ENCODE measurements at places on chromosomes 4 and X.

GRCh38 chr4:16862697-16863096 lies 35.7 kb downstream of the LDB2 start:
- DNase-seq: no peak

DNA sequence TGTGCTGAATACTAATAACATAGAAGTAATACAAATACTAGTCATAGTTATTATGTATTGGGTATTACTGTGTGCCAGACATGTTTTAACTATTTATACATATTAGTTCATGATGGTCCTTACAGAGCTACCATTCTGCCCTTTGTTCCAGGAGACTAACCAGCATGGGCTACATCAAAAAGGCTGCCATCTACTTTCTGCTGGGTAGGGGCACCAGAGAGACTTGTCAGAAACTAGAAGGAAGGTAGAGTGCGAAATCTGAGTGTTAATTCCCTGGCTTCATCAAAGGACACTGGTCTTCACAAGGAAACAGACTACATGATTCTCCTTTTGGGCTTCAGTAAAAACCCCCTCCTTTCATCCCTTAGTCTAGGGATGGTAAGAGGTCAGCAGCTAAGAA lies 347.8 kb downstream of the GBA3 start:
- DNase-seq: no peak

- DNase-seq: no peak
Measured at GRCh38 chrX:99033226-99033901, 1376.7 kb downstream of the PCDH19 start.

GRCh38 chr4:101944649-101945048 lies 154.1 kb downstream of the BANK1 start:
- DNase-seq: no peak

DNA sequence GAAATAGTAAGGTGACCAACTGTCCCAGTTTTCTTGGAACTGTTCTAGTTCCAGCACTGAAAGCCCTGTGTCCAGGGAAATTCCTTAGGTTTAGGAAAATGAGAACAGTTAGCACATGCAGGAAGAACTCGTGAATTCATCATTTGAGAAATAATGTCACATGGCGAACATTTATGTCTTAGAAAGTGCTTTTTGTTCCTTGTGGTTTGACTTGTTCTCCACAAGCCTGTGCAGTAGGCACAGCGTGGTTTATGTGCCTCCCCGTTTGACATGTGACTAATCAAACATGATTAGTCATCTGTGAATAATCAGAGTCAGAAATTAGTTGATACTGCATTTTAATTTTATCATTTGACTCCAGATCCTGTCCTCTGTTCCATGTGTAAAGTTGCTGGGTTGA lies 556.0 kb upstream of the CPEB2 start:
- DNase-seq: no peak

- no peak for DNase-seq
Measured at GRCh38 chr4:19300213-19300612, 951.5 kb upstream of the SLIT2 start.

DNA sequence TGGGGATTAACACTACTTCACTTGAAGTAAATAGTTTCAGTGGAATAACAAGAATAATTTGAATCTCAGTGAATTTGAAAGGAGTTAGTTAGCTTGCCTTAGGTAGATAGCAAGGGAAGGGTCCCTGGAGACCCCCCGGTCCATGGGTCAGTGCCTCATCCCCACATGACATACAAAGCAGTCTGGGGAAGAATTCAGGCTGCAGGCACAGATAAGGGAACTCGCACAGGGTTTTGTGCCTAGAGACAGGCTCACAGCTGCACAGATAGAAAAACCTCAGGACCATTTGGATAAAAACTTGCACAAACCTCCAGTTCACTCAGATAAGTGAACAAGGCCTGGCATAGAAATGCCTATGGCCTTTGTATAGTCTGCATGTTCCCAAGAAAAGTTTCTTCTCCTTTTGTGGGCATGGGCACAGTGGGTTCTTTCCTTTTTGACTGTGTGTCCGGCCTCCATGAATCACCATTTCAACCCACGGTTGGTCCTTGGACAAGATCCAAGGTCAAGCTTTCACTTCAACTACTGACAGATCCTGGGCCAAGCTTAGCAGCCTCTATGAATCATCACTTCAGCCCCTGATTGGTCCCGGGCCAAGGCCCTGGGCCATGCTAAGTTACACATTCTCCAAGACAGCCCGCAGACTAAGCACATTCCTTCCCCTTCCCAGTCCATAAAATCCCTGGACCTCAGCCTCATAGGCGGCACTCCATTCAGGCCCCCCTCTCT lies 108.3 kb upstream of the KLHL4 start:
- no peak for DNase-seq

DNA sequence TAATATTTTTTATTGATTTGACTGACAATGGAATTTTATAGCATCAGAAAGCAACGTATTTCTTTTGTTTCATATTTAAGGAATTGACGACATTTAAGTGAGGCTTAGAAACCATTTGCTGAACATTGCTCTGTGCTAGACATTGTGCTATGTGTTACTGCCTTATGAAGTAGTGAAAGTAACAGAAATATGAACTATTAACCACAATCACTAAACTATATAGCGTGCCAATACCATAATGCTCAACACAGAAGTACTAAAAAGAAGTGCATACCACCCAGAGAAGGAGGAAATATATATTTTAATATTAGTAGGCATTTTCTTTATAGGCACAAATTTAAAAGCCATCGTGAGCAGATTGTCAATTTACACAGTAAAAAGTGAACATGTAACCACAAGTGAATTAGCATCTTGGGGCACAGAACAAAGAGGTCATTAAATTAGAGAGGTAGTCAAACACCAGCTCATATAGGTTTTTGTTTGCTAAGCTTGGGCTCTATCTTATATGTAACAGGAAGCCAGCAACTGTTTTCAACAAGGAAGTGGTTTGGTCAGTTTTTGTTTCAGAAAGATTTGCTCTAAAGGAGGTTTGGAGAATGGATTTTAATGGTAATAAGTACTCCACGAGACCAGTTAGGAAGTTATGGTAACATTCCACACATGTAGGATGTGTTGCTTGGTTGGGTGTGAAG lies 270.7 kb downstream of the GRXCR1 start:
- DNase-seq: no peak

GRCh38 chr4:22237846-22238494 lies 277.9 kb downstream of the ADGRA3 start:
- no peak for DNase-seq

DNA sequence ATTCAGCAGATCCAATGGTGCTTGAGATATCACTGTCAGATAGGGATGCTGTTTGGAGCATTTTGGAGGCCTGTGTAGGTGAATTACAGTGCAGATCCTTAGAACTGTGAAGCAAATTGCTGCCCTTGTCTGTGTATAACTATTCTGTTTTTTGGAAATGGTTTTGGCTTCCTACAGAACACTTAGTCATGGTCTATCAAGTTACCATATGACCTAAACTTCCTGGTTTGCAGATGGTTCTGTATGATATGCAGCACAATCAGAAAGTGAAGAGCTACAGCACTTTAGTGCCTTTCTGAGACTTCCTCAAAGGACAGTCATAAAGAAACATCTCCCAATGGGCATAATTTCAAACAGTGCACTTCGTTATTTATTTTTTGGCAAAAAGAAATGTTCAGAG lies 688.6 kb downstream of the SH3BGRL start:
- no peak for DNase-seq

DNA sequence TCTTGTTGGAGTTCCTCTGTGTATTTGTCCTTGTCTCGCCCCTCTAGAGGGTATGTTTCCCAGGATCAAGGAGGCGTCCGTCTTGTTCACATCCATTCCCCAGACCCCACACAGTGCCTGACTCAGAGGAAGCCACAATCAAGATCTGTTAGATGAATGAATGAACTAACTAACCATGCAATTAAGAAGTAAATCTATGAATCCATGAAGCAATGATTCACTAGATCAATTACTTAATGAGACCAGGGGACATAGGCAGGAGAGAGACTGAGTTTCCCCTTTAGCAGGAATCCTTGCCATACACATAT lies 11.9 kb downstream of the BLOC1S4 start:
- DNase-seq: no peak

DNA sequence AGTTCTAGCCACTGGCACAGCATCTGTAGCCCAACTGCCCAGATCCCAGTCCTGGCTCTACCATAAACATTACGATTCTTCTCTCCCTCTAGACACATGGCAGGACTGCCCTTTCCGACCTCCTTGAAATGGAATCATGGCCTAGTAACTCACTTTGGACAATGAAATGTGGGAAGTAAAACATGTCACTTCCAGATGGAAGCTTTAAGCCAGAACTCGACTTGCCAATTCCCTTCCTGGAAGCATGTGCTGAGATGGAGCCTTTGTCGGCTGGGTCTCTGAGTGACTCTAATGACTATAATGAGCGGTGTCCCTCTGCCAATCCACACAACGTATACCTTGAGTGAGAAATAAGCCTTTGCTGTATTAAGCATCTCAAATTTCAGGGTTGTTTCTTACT lies 34.7 kb downstream of the SH3RF1 start:
- no peak for DNase-seq

GRCh38 chrX:122004127-122004526 lies 956.7 kb downstream of the GLUD2 start:
- DNase-seq: no peak

DNA sequence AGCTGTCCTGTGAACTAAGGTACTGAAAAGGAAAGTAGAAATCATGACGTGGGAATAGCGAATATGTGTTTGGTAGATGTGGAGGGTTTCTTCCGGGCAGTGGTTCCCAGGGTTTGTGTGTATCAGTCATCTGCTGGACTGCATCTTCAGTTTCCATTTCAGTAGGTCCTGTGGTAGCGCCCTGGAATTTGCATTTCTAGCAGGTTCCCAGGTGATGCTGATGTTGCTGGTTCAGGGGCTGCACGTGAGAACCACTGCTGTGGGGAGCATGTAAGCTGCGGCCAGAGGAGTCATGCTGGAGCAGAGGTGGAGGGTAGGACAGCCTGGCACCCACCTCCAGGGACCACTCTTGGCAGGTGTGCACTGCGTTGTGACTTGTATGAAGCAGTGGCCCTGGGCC lies 47.1 kb downstream of the ARHGAP10 start:
- no peak for DNase-seq

GRCh38 chr4:70153937-70154336 lies at the start of gene PRR27:
Gene PRR27 (plus strand): TSS chr4:70154237. CDS start chr4:70154376, 139 bp downstream.
- DNase-seq: no peak

GRCh38 chr4:169209388-169209883 lies 61.3 kb downstream of the SH3RF1 start:
- no peak for DNase-seq

DNA sequence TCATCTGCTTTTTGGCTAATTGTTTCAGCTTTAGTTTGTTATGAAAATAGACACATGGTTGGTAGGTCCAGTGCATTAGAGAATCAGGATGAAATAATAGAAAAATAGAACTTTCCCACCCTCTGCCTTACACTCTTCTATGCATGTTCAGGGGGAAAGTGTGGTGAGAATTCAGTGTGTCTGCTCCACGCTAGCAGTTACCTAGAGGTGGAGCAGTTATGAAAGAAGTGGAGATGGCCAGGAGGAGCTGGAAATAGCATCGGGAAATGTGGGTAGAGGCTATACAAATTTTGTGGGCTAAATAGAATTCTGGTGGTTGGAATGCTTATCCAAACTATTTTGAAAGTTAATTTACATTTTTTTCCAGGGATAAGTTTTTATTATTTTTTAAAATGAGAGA lies 91.4 kb upstream of the MAD2L1 start:
- DNase-seq: no peak

DNA sequence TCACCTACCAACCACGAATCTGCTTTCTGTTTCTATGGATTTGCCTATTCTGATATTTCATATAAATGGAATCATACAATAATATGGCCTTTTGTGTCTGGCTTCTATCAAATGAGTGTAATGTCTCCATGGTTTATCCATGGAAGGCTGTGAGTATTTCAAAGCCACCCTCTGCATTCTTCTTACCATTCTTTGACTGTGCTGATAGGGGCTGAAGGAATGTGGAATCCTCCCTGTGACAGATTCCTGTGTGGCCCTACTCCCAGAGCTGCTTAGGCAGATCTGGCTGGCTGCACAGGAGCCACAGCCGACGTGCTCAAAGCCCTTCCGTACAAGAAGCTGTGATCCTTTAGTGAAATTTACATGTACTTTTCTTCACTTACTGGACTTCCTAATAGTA lies 163.2 kb downstream of the HS6ST2 start:
- no peak for DNase-seq

GRCh38 chr4:42638993-42639392 lies 17.9 kb downstream of the ATP8A1 start:
- DNase-seq: no peak

DNA sequence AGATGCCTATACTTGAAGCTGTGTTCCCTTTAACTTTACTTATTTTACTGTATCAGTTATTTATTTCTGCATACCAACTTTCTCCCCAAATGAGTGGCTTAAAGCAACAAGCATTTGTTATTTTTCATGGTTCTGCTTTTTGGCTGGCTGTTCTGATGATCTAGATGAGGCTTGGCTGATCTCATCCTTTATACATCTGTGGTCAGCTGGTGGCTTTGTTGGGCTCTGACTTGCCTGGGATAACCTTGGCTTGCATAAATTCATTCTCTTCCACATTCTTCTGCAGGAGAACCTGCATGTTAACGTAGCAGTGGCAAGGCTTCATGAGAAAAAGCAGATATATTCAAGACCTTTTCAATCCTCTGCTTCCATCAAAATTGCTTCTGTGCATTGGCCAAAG lies 1317.6 kb downstream of the ADGRL3 start:
- no peak for DNase-seq

GRCh38 chrX:96729053-96729452 lies 44.4 kb downstream of the DIAPH2 start:
- no peak for DNase-seq

DNA sequence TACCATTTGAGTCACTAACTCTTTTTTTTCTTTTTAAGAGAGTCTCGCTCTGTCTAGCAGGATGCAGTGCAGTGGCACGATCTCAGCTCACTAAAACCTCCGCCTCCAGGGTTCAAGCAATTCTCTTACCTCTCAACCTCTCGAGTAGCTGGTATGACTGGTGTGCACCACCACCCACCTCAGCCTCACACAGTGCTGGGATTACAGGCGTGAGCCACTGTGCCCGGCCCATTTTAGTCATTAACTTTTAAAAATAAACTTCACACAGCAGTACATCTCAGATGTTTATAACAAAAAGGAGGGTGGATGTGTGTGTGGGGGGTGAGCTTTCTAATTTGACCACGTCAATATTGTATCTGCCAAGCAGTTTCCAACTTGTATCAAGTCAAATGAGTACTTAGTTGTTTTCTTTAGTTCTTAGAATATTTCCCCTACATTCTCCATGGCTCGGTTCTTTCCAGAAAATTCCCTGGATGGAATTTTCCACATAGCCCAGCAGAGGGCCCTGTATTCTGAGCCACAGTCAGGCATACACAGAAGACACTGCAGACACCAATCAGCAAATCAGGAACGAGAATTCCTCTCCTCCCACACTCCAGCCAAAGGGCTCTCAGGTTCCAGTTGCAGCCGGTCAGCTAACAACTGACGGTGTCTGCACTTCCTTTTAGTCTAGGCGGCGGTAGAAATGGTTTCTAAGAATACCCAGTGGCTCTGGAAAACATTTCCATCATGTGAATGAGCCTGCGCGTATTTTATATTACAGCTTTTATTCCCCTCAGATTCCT lies 20.1 kb upstream of the ARAF start:
- DNase-seq: no peak

Measured in stimulated activated CD4-positive, alpha-beta T cell treated with anti-CD3 and anti-CD28 coated beads, Interleukin-1b, Interleukin-23, amount 100 ng/mL, for 1 hour (primary cell).